Activated naive CD4-positive, alpha-beta T cell treated with anti-CD3 and anti-CD28 coated beads for 36 hours (primary cell): ENCODE measurements at places on chromosomes 7 and 10. TPM values are rescaled to one million over a fixed set of nuclear protein-coding genes. Genes with fewer than 3 reads are reported as not detected.
A peak's percentile ranks its signal among the peaks of the same experiment; 100 is the strongest.

DNA sequence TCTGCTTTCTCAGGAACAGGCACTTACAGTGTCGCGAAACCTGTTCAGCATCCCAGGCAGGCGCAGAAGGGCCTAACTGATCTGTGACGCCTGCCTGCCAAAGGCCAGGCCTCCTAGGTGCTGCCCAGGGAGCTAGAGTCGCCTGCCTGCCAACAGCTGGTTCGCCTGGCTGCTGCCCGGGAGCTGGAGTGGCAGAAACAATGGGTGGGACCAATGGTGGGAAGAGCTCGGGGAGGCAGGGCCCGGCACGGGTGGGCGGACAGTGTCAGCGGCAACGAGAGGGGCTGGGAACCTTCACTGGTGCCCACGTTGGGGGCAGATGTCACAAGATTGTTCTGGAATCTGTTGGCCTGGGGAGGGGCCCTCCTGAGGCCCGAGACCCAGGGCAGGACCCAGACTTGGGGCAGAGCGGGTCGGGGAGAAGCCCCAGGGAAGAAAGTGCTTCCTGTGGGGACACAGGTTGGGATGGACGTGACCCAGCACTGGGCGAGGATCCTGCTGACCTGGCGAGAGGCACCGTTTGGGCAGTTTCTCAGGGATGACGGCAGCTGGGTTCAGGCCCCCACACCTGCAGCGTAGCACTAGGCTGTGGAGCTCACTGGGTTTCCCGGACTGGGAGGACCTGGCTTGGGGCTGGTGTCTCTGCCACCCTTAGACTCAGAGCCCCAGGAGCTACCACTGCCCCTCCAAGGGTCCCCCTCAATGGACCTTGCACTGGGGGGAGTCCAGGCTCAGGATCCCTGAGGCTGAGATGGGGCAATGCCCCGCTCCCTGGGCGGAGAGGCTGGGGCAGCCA lies 181.8 kb downstream of the ELFN1 start:
- no peak for DNase-seq
- H3K4me1 ChIP-seq = peaks cover 12% of the 10 kb centered on the region
- no peak overlapping the region for H3K27ac ChIP-seq

DNA sequence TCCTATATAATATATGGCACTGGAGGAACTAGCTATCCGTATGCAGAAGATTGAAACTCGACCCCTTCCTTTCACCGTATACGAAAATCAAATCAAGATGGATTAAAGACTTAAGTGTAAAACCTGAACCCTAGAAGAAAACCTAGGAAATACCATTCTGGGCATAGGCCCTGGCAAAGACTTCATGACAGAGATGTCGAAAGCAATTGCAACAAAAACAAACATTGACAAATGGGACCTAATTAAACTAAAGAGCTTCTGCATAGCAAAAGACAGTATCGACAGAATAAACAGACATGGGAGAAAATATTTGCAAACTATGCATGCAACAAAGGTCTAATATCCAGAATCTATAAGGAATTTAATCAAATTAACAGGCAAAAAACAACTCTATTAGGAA lies 61.4 kb upstream of the HDAC9 start:
- no peak overlapping the region for H3K27ac ChIP-seq
- H3K36me3 ChIP-seq = no peaks in the 10 kb centered on the region
- H3K4me1 ChIP-seq = no peaks in the 10 kb centered on the region
- H3K27me3 ChIP-seq = no peaks in the 10 kb centered on the region
- no peak for DNase-seq

DNA sequence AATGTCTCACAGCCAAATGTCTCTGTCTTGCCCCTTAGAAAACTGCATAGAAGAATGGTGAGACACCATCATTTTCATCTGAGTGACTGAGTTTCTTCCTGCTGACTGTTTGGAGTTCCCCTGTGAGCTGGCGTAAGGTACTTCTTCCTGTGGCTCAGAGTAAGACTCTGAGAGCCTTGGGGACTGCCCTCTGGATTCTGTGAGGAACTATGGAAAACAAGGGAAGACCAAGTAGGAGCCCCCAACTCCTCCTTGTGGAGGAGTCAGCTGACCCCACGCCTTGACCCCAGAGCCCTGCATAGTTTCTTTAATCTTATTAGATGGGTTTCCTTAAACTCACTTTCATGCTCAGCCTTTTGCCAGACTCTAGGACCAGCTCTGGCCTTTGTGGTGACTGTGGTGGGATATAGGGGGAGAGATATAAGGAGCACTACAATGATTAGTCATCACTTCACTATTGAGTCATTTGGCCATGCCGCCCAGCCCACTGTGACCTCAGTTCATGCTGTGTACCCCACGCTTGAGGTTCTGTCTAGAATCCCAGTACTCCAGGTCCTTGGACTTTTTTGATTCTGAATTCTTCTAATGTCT lies 51.8 kb upstream of the FAM133B start:
- DNase-seq = peak; percentile 71
- peak overlapping the region; percentile 97 for H3K27ac ChIP-seq
- H3K36me3 ChIP-seq = peaks cover 14% of the 10 kb centered on the region
- H3K4me3 ChIP-seq = peak overlapping the region; percentile 33
- no peaks in the 10 kb centered on the region for H3K27me3 ChIP-seq

Gene LRRN3
- 5.8 TPM for total RNA-seq

Gene PIK3AP1
- 1.7 TPM for total RNA-seq

- peaks cover 52% of the 10 kb centered on the region for H3K4me1 ChIP-seq
- DNase-seq = no peak
- H3K27me3 ChIP-seq = no peaks in the 10 kb centered on the region
- H3K36me3 ChIP-seq = peaks cover 36% of the 10 kb centered on the region
- H3K27ac ChIP-seq = no peak overlapping the region
Measured at GRCh38 chr10:28580825-28581224, 47.9 kb downstream of the WAC start.

- no peaks in the 10 kb centered on the region for H3K36me3 ChIP-seq
- H3K4me1 ChIP-seq = no peaks in the 10 kb centered on the region
- H3K27me3 ChIP-seq = no peaks in the 10 kb centered on the region
Measured at GRCh38 chr10:100338434-100339036, 8.5 kb upstream of the SCD start.

DNA sequence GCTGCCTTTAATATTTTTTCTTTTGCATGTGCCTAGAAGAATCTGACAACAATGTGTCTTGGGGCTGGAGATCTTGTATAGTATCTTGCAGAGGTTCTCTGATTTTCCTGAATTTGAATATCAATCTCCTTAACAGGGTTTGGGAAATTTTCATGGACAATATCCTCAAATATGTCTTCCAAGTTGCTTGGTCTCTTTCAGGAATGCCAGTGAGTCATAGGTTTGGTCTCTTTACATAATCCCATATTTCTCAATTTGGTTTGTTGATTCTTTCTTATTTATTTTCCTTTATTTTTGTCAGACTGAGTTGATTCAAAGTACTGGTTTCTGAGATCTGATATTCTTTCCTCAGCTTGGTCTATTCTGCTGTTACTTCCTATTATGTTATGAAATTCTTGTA lies 208.7 kb upstream of the GLI3 start:
- H3K4me3 ChIP-seq = no peak overlapping the region
- peaks cover 4% of the 10 kb centered on the region for H3K27me3 ChIP-seq
- no peaks in the 10 kb centered on the region for H3K4me1 ChIP-seq
- no peaks in the 10 kb centered on the region for H3K36me3 ChIP-seq

DNA sequence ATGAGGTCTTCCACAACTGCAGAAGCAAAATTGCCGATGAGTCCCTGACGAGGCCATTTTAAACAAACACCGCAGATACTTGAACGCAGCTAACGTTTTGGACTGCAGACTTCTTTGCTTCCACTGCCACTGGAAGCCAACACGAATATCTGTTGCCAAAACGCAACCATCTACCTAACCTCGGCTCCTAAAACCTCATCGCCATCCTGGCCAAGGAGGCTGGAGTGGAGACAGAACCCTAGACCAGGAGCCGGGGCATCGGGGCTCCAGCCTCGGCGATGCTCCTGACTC lies 493 bp downstream of the WDR91 start:
- peak overlapping the region; percentile 46 for H3K27ac ChIP-seq
- H3K27me3 ChIP-seq = no peaks in the 10 kb centered on the region
- H3K4me1 ChIP-seq = peaks cover 46% of the 10 kb centered on the region
- H3K36me3 ChIP-seq = peaks cover 10% of the 10 kb centered on the region

DNA sequence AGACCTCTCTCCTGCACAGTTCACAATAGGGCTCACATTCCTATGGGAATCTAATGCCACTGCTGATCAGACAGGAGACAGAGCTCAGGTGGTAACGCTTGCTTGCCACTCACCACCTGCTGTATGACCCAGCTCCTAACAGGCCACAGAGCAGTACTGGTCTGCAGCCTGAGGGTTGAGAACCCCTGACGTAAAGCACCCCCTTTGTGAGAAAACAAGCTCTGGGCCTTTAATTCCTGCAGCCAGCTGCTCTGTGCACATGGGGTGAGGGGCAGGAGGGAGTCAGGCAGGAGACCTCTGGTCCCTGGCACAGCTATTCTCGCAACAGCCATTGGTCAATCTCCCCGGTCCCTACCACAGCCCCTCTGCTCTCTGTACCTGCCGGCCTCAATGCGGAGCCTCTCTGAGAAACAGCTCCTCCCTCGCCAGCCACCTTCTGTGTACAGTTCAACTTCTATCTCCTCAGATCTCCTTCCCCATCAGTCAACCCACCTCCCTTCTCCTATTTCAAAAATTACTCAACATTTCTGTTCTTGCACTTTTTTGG lies 102.0 kb downstream of the LANCL2 start:
- H3K4me1 ChIP-seq = peaks cover 67% of the 10 kb centered on the region
- H3K4me3 ChIP-seq = no peak overlapping the region
- peaks cover 60% of the 10 kb centered on the region for H3K36me3 ChIP-seq

GRCh38 chr10:72015841-72016240 lies 51.6 kb downstream of the CHST3 start:
- H3K36me3 ChIP-seq = no peaks in the 10 kb centered on the region
- no peaks in the 10 kb centered on the region for H3K27me3 ChIP-seq
- no peaks in the 10 kb centered on the region for H3K4me1 ChIP-seq
- H3K27ac ChIP-seq = no peak overlapping the region
- no peak overlapping the region for H3K4me3 ChIP-seq
